Activated CD8-positive, alpha-beta memory T cell treated with anti-CD3 and anti-CD28 coated beads, Interleukin-2, amount 10 ng/mL, durations not matched to agents 7 days and 5 days (primary cell): ENCODE measurements at places on chromosomes 1 and 21. TPM values are rescaled to one million over a fixed set of nuclear protein-coding genes. Genes with fewer than 3 reads are reported as not detected.

- peaks cover 4% of the 10 kb centered on the region for H3K36me3 ChIP-seq
- H3K27ac ChIP-seq, result peak overlapping the region; percentile 91
- no peak for DNase-seq
- peak overlapping the region; percentile 60 for H3K4me3 ChIP-seq
- peaks cover 73% of the 10 kb centered on the region for H3K4me1 ChIP-seq
Measured at GRCh38 chr1:226654046-226654667, 84.9 kb downstream of the ITPKB start.

GRCh38 chr1:11412141-11412540 lies 66.8 kb upstream of the DISP3 start:
- peaks cover 9% of the 10 kb centered on the region for H3K36me3 ChIP-seq
- H3K4me3 ChIP-seq, result no peak overlapping the region
- DNase-seq, result no peak
- H3K27me3 ChIP-seq, result peaks cover 20% of the 10 kb centered on the region
- no peak overlapping the region for H3K27ac ChIP-seq
- H3K4me1 ChIP-seq, result peaks cover 15% of the 10 kb centered on the region

GRCh38 chr1:37797750-37798345 lies 4.2 kb downstream of the MANEAL start:
- H3K36me3 ChIP-seq, result peaks cover 19% of the 10 kb centered on the region
- peaks cover 22% of the 10 kb centered on the region for H3K4me1 ChIP-seq
- peaks cover 12% of the 10 kb centered on the region for H3K27me3 ChIP-seq
- no peak overlapping the region for H3K4me3 ChIP-seq

Gene NGF
- not detected for total RNA-seq

Gene ISG15
- 432 TPM for total RNA-seq

DNA sequence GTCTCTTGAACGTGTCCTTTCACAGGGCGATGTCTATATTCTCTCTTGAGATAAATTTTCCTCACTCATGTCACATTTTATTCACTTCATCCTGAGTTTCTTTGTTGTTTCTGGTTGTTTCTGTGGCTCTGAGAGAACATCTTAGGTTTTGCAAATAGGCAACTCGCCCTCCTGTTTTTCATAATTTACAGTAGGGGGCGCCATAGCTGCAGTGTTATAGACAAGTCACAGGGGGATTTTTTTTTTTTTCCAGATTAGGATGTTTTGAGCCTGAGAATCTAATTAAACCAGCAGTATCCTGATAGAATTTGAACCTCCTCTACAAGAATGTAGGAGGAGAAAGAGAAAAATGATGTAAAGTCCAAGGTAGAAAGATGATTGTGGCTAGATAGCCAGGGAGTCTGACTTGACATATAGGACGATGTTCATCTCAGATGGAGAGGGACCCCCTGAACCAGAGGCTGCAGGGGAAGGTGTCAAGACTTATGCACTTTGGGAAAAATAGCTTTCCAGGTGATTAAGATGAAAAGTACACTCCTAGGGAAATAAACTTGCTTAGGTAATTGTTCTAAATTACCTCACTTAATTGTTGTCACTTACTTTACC lies 76.3 kb downstream of the ZP4 start:
- H3K4me1 ChIP-seq, result no peaks in the 10 kb centered on the region
- H3K4me3 ChIP-seq, result no peak overlapping the region
- DNase-seq, result no peak
- no peaks in the 10 kb centered on the region for H3K27me3 ChIP-seq
- no peak overlapping the region for H3K27ac ChIP-seq

Gene LCE2A
- not detected for total RNA-seq

Gene ERG
- not detected for total RNA-seq
